Head of caudate nucleus (tissue), 42 donors: ENCODE measurements at places on chromosomes 5 and 9.

DNA sequence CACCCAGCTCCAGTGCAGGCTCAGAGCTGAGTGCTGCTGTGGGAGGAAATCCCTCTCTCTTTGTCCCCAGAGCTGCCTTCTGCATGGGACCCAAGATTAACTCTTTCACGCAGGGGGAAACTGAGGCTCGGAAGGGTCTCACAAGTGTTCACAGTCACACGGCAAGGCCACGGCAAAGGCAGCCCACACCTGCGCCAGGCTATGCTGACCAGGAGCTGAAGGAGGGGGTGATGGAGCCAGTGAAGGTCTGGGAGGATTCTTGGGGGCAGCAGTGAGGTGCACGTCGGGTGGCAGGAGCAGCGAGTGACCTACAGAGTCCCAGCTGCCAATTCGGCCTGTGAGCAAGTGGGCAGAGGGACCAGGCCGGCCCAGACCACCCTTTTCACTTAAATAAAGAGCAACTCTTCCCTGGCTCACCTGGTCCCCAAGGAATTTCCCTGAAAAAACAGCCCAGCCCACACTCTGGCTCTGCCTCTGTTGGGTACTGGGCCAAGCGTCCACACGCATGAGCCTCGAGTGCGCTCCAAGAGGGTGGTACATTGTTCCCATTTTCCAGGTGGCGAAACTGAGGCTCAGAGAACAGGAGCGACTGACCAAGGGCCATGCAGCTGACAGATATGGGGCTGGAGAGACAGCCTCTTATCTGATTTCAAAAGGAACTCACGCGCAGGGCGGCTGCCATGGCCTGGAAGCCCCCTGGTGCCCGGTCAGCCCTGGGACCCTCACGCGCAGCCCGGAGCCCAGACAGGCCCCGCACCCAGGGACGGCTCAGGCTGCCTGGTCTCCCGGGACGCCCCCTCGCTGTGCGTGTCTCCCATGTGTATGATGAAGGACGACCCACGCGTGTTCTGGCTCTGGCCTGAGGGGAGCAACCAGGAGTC is 28.2 kb downstream of the SARDH start:
- no peak for DNase-seq

- DNase-seq = no peak
Measured at GRCh38 chr5:53508125-53508524, 27.7 kb downstream of the FST start.

- peak; percentile 84 for DNase-seq
Measured at GRCh38 chr5:168987543-168988300, 313.2 kb downstream of the SLIT3 start.

DNA sequence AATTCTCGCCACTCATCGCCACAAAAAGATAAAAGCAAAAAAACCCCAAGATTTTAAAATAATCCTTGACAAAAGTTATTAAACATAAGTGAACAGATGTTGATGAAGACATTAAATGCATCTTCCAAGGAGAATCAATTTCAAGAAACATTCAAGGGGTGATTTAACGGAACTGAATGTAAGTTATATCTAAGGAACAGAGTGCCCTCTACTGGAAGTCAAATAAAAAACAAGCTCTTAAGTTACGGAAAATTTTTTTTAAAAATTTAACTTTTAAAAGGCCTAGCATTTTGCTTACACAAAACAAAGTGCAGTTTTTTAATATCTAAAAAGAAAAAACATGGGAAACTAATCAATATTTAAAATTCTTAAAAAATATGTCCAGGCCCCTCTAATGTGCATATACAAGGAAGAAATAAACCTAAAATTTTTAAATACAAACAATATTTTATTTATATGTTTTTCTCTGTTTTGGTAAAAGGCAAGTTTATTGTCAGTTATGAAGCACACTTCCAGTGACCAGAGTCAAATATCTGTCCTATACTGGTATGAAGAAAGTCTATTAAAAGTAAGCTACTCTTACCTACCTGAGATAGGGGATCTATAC is 28.0 kb downstream of the TEX10 start:
- DNase-seq = no peak

GRCh38 chr5:141765896-141766551 is 84.0 kb upstream of the ARAP3 start:
- DNase-seq = no peak

GRCh38 chr5:116756531-116756930 is 181.9 kb upstream of the SEMA6A start:
- DNase-seq = no peak

GRCh38 chr5:177198738-177199137 is 65.2 kb downstream of the NSD1 start:
- no peak for DNase-seq

DNA sequence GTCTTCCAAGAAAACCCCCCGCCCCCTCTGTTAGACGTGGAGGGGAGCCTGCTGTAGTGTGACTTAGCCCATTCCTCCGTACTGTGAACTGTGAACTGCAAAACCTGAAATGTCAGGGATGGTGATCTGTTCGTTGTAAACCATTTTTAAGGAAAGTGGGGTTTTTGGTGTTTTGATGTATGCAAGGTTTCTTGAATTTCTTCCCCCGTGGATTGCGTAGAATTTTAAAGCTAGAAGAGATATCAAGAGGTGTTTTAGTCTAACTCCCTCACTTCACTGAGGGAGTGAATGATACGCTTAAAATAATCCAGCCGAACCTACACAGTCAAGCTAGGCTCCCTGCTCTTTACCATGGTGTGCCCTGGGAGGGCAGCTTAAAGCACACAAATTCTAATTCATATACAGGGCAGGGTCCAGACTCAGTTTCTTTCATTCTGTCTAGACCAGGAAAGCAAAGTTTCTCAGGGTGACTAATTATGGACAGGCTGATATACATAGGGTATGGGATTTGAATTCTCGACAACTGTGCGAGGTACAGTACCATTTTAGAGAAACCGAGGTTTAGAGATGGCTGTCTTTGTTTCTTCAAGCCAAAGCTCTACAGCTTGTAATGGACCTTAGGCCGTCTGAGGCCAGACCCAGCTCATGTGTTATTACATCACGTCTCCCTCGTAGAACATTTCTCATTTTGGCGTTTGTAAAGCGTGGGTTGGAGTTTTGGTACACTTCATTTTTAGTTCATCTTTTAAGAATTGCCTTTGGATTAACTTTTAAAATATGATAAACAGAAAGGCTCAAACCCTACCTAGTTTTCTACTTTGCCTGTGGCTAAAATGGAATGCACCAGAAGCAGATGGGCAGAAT is 2.7 kb downstream of the PTGER4 start:
- DNase-seq = no peak

- DNase-seq = no peak
Measured at GRCh38 chr5:1961952-1962595, 79.3 kb upstream of the IRX4 start.

DNA sequence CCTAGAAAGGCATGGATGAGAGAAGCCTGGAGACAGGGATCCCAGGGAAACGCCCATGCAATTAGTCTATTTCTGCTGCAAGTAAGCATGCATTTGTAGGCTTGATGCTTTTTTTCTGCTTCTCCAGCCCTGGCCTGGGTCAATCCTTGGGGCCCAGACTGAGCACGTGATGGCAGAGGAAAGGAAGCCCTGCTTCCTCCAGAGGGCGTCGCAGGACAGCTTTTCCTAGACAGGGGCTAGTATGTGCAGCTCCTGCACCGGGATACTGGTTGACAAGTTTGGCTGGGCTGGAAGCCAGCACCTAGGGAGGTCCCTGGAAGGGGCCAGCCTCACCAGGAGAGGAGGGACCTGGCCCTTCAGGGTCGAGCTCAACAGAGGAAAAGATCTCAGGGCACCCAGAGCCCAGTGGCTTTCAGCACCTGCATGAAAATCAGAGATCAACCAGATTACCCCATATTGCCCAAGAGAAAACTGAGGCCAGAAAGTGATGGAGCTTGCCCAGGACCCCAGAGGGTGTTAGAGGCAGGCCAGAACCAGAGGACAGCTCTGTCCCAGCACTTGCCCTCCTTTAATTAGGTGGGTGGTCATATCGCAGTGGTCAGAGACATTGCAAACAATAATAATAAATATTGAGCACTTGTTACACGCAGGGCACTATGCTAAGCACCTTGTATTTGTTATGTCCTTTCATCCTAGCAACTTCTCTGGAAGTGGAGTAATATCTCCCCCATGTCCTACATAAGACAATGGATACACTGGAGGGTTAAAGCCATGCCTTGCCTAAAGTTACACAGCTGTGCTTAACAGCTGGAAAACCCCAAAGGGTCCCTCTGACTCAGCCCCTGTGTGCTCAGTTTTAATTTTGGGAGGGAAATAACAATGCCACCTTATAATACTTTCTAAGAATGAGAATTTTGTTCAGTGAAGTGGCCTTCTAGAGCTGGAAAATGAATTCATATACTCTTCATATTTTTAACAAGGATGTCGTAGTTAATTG is 67.1 kb downstream of the KLF4 start:
- peak; percentile 38 for DNase-seq

DNA sequence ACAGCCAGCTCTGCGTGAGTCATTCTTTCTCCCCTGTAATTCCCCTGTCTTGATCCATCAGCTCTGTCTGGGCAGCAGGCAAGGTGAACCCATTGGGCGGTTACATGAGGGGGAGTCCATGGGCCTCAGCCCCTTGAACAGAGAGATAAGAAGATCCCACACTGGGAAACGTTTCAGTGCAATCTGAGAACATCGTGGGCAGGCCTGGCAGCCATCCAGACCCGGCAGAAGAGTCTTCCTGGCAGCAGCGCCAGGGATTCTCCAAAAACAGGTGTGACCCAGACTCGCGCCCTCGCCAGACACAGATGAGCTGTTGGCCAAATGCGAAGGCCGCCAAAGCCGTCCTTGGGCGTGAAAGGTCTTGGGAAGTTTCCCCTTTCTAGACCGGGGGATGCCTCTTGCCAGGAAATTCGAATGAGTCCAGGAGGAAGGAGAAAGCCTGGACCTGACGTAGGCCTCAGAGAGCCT is 6.4 kb upstream of the SLC12A7 start:
- peak; percentile 15 for DNase-seq

DNA sequence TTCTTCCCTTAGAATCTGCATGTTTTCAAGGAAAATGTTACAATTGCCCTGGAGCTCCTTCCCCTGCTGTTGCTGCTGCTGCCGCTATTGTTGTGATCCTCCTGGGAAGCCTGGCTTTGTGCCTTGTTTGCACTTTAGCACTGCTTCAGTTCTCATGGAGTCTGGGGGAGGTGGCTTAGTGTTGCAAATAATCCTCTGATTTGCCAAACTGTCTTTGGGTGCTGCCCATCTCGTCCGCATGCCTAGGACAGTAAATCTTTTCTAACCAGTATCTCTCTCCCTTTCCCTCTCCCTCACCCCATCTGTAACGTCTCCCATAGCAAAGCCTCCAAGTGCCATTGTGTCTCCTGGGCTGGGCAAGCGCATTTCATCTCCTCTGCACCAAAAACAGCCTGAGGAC is 30.3 kb downstream of the FAM240B start:
- peak; percentile 66 for DNase-seq

DNA sequence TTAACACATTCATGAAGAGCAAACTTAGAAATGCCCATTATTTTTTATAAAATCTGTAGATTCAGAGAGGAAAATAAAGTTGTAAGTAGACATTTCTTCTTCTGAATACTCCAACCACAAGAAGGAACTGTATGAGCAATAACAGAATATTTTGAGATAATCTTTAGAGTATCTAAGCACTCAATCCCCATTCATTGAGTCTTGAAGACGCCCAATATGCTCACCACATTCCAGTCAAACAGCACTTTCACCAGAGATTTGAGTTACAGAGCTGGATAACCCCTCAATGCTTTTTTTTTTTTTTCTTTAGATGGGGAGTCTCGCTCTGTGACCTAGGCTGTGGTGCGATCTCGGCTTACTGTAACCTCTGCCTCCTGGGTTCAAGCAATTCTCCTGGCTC is 14.7 kb upstream of the RIC1 start:
- no peak for DNase-seq

- no peak for DNase-seq
Measured at GRCh38 chr5:65854925-65855324, 71.5 kb upstream of the ERBIN start.

GRCh38 chr9:82549174-82549821 is 513.6 kb downstream of the RASEF start:
- DNase-seq = no peak

GRCh38 chr9:129482521-129483414 is 138.1 kb downstream of the C9orf50 start:
- peak; percentile 80 for DNase-seq

GRCh38 chr5:75734913-75735789 is 17.9 kb upstream of the POC5 start:
- peak; percentile 52 for DNase-seq

GRCh38 chr5:157547941-157548512 is 27.5 kb downstream of the ADAM19 start:
- DNase-seq = no peak

- DNase-seq = no peak
Measured at GRCh38 chr5:67033880-67034651, 162.5 kb downstream of the CD180 start.

DNA sequence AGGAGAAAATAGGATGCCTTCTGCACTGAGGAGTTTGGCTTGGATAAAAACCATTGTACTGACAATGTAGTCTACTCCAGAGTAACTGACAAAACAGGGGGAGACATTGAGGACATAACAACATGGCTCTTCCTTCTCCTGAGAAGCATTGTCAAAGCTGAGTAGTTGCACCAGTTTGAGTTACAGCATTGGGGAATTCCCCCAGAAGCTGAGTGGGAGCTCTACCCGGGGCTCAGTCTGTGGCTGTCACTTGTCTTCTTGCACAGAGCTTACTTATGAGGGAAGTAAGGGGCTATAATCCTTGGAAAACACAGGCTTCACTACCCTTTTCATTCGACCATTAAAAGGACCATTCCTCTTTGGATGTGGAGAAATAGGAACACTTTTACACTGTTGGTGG is 21.2 kb downstream of the HSPB3 start:
- no peak for DNase-seq

- DNase-seq = peak; percentile 26
Measured at GRCh38 chr5:143002459-143003327, 232.5 kb downstream of the ARHGAP26 start.

DNA sequence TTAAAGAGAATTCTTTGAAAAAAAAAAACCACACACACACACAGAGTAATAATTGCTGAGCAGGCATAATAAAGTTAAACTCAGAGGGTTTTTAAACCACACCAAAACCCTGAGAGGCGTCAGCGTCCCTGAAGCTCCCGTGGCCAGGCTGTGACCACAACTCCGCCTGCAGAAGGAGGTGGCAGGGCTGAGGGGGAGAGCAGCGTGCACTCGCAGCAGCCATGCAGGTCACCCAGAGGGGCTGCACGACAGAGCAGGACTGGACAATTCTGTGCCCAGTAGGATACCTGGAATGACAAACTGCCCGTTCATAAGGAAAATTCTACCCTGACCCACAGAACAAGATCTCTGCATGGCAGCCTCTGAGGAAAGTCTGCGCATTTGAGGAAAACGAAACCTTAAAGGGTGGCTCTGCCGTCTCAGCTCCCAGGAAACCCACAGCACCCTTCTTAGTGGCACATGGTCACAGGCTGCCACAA is 44.0 kb downstream of the ROR2 start:
- no peak for DNase-seq

- peak; percentile 4 for DNase-seq
Measured at GRCh38 chr5:161847941-161848391, at the start of gene GABRA1. Gene GABRA1 (plus strand): TSS chr5:161848120. CDS start chr5:161850811, 2,691 bp downstream.
